Uterus (tissue), 4 donors: ENCODE measurements at places on chromosomes 1 and 21. TPM values are rescaled to one million over a fixed set of nuclear protein-coding genes. Genes with fewer than 3 reads are reported as not detected.
A peak's percentile ranks its signal among the peaks of the same experiment; 100 is the strongest.

Gene IL23R
- total RNA-seq = not detected

DNA sequence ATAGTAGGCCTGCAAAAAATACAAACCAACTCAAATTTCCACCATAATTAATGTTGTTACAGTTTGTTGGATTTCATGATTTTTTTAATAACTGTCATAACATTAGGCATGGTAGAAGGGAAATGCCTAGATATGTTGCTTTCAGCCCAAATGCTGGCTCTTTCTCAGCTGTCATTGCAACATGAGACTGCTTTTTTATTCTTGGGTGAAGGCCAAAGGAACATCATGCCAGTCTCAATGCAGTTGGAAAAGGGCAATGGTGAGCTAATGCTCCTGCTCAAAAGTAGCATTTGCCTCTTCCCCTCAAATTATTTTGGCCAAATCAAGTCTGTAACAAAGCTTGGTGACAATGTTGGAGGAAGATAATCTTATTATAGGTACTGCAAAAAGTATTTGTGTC, 877.7 kb upstream of the PRMT6 start:
- no peaks in the 10 kb centered on the region for H3K36me3 ChIP-seq
- no peaks in the 10 kb centered on the region for H3K4me1 ChIP-seq

- H3K4me3 ChIP-seq = peak overlapping the region; percentile 36
- no peaks in the 10 kb centered on the region for H3K36me3 ChIP-seq
- no peaks in the 10 kb centered on the region for H3K4me1 ChIP-seq
- peaks cover 4% of the 10 kb centered on the region for H3K27me3 ChIP-seq
- DNase-seq = peak; percentile 53
Measured at GRCh38 chr1:101237229-101237837, 514 bp downstream of the S1PR1 start.

DNA sequence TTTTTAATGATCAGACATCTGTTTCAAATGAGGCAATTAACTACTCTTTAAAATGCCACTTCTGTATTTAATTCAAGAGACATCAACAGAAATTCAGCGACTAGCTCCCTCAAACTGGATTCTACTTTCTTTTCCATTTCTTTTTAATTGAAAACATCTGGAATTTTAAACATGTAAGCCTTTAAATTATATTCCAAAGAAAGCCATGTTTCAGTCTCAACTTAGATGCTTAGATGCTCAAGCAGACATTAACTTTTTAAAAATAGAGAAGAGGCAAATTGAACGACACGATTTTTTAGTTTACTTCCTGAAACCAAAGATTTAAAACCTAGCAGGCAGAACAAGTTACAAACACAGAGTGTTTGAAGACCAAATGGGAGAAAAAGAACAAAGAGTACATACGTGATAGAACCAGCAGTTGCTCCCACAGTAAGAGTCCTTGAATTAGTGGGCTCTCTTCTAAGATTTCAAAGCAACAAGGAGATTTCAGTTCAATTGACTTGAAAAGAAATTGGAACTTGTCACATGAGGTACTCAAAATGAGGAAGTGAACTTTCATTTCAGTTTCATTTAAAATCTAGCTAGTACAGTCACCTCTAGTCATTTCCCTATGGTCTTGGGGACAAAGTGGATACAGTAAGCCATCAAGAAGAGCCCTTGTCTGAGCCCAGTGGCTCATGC, at the start of gene CTSS:
CTSS (minus strand) TSS at position 483 of the 681 bp plus-strand sequence. CDS start 1,015 bp downstream, outside the sequence.
- no peaks in the 10 kb centered on the region for H3K27me3 ChIP-seq
- peak within 1 kb of the TSS; percentile 61 for H3K27ac ChIP-seq

DNA sequence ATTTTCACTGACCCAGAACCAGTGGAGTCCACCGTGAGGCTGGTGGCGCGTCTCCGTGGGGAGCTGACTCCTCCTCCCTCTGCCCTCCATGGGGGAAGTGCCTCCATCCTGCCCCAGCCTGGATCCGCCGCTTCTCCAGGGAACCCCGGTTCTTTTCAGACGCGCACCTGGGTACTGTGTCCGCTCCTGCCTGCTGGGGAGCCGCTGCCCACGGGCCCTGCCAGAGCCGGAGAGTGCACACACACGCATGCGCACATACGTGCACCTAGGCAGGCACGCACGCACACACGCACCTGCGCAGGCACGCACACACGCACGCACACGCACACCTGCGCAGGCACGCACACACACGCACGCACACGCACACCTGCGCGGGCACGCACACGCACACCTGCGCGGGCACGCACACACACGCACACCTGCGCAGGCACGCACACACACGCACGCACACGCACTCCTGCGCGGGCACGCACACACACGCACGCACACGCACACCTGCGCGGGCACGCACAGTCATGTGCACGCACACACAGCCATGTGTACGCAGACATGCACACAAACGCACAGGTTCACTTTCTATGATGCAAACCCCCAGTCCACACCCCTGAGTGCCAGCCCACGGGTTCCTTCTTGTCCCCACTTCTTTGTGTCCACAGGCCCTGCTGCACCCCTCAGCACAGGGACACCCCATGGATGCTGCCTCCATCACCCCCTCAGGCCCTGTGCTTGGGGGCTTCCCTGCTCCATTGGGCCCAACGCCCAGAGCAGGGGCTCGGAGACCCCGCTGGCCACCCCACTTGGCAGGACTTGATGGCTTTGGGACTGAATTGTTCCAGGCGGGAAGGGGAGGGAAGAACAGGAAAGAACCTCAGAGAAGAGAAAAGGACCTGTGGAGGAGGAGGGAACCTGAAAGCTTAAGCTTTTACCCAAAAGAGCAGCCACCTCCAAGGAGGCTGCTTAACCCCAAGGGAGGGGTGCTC, 42.7 kb downstream of the MORN1 start:
- H3K4me3 ChIP-seq = no peak overlapping the region
- H3K27me3 ChIP-seq = no peaks in the 10 kb centered on the region
- H3K36me3 ChIP-seq = no peaks in the 10 kb centered on the region
- no peak overlapping the region for H3K27ac ChIP-seq
- no peaks in the 10 kb centered on the region for H3K4me1 ChIP-seq

- no peak overlapping the region for H3K4me3 ChIP-seq
- DNase-seq = no peak
- H3K27me3 ChIP-seq = no peaks in the 10 kb centered on the region
- no peaks in the 10 kb centered on the region for H3K36me3 ChIP-seq
Measured at GRCh38 chr1:186682736-186683135, 2.5 kb upstream of the PTGS2 start.

GRCh38 chr1:83920320-83920719, 78.6 kb downstream of the TTLL7 start:
- H3K36me3 ChIP-seq = no peaks in the 10 kb centered on the region
- no peak overlapping the region for H3K4me3 ChIP-seq
- DNase-seq = no peak
- H3K4me1 ChIP-seq = no peaks in the 10 kb centered on the region
- H3K27ac ChIP-seq = no peak overlapping the region
- no peaks in the 10 kb centered on the region for H3K27me3 ChIP-seq

Gene ADAMTS1
- total RNA-seq = 194 TPM

Gene FCRL2
- 0.59 TPM for total RNA-seq

GRCh38 chr1:52186449-52186848, 44.6 kb downstream of the ZFYVE9 start:
- H3K4me3 ChIP-seq = no peak overlapping the region
- H3K36me3 ChIP-seq = no peaks in the 10 kb centered on the region
- no peak overlapping the region for H3K27ac ChIP-seq
- no peak for DNase-seq
- no peaks in the 10 kb centered on the region for H3K27me3 ChIP-seq
- no peaks in the 10 kb centered on the region for H3K4me1 ChIP-seq

GRCh38 chr1:235127203-235127602, 1.4 kb downstream of the TOMM20 start:
- H3K36me3 ChIP-seq = no peaks in the 10 kb centered on the region
- no peaks in the 10 kb centered on the region for H3K27me3 ChIP-seq
- no peaks in the 10 kb centered on the region for H3K4me1 ChIP-seq
- peak overlapping the region; percentile 76 for H3K27ac ChIP-seq
- peak overlapping the region; percentile 89 for H3K4me3 ChIP-seq

DNA sequence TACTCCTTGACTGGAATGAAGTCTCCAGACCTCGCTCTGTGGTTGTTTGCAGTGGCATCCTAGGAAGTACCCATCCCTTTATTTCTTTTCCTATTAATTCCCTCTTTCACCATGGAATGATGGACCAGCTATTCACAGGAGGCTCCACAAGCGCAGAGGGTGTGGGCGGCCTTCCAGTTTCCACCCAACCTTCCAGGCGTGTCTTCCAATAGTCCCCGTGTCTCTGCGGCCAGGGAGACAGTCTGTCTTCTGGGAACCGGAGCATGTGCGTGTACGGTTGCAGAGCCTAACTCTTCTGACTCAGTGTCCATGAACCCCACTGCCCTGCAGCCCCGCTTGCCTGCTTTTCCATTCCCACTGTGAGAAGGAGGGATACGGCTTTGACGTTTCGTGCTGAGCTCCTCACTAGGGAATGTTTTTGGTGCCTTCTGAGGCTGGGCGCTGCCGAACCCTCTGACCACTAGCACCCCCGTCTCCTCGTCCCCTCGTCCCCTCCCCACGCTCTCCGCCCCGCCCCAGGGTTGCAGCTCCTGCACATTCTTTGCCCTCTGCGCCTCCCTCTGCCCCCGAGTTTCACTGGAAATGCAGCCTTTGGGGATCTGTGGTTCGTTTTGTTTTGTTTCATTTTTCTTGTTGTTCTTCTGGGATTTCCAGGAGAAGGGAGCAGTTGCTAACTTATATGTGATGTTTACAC, 26.3 kb upstream of the FAM3B start:
- DNase-seq = no peak
- H3K4me1 ChIP-seq = no peaks in the 10 kb centered on the region
- H3K4me3 ChIP-seq = no peak overlapping the region

Gene CLCA1
- total RNA-seq = not detected

- DNase-seq = no peak
- no peaks in the 10 kb centered on the region for H3K4me1 ChIP-seq
- H3K27me3 ChIP-seq = no peaks in the 10 kb centered on the region
- no peaks in the 10 kb centered on the region for H3K36me3 ChIP-seq
- H3K27ac ChIP-seq = no peak overlapping the region
- no peak overlapping the region for H3K4me3 ChIP-seq
Measured at GRCh38 chr1:234216116-234216703, 157.0 kb upstream of the COA6 start.

Gene LY9
- not detected for total RNA-seq
